T-helper 22 cell (primary cell): ENCODE measurements at places on chromosomes 16 and 17.

DNA sequence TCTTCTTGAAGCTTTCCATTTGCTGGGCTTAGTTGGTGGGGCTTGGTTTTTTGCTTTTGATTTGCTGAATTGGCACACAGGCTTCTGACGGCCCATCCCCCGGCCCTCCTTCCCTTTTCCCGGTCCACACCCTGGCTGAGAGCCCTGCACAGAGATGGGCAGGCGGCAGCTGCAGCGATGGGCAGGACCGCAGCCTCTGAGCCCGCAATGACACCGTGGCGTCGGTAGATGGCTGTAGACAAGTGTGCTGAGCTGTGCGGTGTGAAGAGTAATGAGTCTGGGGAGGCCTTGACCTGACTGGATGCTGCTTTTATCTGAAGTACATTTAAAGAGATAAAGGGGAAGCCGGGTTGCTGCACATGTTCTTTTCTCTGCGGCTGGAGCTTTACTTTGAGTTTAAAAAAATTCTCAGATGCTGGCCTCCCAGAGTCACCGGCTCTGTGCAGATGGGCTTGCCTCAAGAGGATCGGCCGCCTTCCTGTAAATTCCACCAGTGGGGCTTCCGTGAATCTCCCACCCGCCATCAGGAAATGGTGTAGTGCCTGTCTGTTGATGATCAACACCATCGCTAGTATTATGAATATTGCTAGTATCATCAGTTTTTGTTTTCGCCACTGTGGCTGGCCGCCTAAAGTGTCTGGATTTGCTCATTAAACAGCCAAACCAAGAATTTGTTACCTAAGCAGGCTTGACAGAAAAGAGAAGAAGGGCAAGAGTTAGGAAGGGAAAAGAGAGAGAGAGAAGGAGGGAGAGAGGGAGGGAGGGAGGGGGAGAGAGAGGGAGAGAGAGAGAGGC lies 245.6 kb upstream of the RBFOX1 start:
- no peak for DNase-seq

DNA sequence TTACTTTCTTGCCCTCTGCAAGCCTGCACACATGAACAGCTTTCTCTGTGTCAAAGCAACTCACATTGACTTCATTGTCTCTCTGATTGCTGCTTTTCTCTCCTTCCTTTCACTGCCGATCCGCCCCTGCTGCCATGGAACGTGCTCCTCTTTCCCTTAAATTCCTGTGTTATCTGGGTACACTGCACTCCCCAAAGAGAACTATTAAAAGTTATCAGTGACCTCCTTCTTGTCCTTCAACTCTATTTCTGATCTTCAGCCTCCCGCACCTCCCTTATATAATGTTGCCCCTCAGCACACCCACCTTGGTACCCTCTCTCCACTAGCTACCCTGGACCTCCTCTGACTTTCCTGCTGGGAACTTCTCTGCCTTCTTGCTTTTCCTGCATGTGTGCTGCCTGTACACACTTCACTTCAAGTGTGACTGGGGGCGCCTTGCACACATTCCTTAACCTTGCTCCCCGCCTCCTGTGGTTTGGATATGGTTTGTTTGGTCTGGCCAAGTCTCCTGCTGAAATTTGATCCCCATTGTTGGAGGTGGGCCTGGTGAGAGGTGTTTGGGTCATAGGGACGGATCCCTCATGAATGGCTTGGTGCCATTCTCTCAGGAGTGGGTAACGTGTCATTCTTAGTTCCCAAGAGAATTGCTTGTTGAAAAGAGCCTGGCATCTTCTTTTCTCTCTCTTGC lies 26.7 kb upstream of the PMP22 start:
- DNase-seq, result no peak

DNA sequence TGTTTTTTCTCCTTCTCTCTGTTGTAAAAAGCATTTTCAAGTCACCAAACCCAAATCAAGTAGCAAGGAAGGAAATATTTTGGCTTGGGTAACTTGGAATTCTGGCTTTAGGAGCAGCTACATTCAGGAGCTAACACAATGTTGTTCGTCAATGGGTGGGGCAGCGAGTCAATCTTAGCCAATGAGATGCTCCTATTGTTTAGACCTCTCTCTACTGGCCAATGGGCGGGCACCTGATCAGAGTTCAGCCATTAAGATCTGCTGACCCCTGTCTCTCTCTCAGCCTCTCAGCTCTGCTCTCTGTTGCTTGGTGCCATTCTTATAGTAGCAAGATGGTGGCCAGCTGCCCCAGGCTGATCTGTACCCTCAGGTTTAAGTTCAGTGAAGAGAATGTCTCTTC lies 83.2 kb downstream of the IRX3 start:
- no peak for DNase-seq

- no peak for DNase-seq
Measured at GRCh38 chr16:69243479-69243878, 56.5 kb downstream of the SNTB2 start.

GRCh38 chr17:44832805-44833204 lies 2.7 kb upstream of the GJC1 start:
- no peak for DNase-seq

- no peak for DNase-seq
Measured at GRCh38 chr17:4635823-4636375, 5.6 kb downstream of the ALOX15 start.

- no peak for DNase-seq
Measured at GRCh38 chr16:74892574-74893461, 92.1 kb downstream of the WDR59 start.

GRCh38 chr17:78127888-78128550 lies 536 bp downstream of the TMC6 start:
- DNase-seq, result no peak

DNA sequence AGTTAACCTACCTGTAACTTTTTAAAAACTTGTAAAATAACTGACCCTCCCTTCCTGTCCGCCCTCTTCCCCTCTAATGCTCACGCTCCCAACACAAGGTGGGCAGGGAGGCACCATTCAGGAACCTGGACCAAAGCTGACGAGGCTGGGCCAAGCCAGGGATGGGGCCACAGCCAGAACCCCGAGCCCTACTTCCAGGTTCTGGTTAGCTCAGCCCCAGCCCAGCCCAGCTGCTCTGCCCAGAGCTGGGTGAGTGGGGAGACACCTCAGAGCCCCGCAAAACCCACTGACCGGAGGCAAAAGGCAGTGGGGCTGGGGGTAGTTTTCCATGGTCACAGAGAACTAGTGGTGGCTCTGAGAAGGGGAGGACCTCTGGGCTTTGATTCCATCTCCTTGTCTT lies 7.4 kb downstream of the CNP start:
- no peak for DNase-seq

DNA sequence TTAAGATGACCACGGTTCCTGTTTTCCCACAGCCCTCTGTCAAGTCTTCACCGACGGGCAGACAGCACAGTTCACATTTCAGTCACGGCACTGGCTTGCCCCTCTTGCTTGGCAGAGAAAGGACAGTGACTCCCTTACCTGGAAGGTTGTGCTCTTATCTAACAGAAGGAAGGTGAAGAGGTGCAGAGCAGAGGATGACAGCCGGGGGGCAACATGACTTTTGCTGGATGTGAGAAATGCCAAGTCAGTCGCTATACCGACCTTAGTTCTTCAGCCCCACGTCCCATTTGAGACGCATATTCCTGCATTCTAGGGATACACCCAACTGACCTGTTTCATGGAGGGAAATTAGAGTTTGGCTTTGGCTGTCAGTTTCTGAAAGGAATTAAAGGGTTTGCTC lies 492.3 kb downstream of the NPIPA7 start:
- no peak for DNase-seq

DNA sequence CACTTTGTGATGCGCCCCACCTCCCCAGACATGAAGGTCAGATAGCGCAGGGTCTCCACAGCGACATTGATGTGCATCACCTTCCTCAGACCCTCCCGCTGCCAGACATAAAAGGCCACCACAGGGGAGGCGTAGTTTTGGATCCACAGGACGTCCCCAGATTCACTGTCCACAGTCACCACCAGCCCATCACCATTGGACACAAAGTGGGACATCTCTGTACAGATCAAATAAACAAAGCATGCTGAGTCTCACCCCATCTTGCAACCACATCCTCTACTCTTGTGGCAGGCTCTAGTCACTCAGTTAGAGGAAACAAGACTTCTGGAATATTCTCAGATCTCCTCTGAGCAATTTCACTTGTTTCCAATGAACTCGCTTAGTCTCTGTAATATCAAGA lies 46.3 kb upstream of the ICAM2 start:
- peak; percentile 37 for DNase-seq

GRCh38 chr17:31198026-31198425 lies 99.0 kb downstream of the OMG start:
- DNase-seq, result no peak

- no peak for DNase-seq
Measured at GRCh38 chr17:52106072-52106471, 52.4 kb downstream of the CA10 start.

GRCh38 chr16:30557707-30557956 lies 542 bp downstream of the ZNF764 start:
- no peak for DNase-seq

DNA sequence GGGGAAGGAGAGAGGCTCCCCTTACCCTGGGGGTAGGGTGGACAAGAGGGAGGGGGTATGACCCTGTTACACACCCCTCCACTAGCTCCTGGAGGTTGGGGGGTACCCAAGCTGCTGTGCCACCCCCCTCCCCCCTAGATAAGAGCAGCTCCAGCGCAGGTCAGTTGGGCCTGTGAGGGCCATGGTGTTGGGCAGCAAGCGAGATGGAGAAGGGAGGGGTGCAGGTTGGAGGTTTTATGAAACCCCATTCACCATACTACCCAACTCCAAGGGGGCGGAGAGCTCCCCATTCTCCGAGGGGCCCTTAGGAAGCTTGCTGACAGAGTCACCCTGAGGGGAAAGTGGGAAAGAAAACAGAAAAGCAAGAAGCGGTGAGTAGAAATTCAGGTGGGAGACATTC lies 1.7 kb upstream of the SOX15 start:
- no peak for DNase-seq

DNA sequence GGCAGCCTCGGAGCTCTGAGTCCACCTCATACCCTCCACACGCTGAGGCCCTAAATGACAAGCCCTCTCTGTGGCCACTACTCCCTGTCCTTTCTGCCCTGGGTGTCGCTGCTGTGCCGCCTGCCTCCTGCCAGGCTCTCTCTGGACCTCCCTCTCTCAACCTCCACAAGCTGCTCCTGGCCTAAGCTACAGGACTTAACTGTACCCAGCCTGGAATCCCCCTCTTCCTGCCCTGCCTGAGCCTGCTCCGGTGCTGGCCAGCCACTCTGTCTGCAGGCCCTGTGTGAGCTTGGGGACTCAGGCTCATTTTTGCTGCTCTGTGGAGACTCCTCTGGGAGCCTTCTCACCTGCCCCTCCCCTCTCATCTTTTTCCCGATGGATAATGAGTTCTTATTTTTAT lies 21.5 kb downstream of the IFT140 start:
- DNase-seq, result no peak

DNA sequence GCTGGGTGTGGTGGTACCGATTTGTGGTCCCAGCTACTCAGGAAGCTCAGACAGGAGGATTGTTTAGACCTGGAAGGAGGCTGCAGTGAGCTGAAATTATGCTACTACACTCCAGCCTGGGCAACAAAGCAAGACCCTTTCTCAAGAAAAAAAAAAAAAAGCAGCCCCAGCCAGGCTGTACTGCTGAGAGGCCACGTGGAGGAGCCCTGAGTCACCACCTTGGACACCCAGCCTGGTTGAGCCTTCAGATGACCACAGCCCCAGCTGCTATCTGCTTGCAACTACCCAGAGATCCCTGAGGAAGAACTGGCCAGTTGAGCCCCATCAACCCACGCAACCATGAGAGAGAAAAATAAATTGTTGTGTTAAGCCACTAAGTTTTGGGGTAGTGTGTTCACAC lies 23.6 kb upstream of the GPRC5C start:
- DNase-seq, result no peak

DNA sequence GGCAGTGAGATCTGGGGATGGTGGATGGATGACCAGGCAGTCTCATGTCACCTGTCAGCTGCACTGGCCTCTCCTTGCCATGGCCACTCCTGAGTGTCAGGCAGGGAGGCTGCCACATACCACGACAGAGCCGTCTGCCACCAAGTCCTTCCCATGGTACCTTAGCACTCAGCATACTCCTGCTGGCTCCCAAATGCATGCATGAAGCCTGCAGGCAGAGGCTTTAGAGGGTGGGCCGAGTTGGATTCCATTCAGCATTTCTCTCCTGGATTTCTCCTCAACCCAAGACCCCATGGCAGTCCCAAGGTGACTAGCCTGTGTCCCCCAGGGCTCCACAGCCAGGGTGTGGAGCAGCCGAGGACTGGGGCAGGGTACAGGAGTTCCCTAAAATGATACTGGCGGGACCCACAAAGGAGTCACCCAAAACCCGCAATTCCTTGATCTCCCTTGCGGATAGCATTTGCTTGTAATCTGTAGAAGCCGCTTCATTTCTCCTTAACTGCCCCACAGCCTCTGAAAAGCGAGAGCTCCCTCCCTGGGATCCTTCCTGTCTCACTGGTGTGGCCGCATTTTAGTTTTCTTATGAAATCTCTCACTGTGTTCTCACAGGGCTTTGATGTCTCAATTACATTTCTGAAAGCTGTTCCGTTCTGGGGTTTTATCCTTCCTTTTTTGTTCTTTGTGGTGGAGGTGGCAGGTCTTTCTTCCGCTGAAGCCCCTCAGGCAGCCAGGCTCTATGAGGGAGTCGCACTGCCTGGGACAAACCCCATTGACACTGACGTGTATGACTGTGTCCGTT lies 141.4 kb downstream of the SOCS1 start:
- no peak for DNase-seq
